ENCODE measurements at places on chromosomes 4 and X.

- DNase-seq: no peak
These were observed 16.8 kb downstream of the BANK1 start for GRCh38 chr4:101807351-101807750.

GRCh38 chr4:2783790-2784189, 9.1 kb upstream of the SH3BP2 start:
- DNase-seq: no peak

DNA sequence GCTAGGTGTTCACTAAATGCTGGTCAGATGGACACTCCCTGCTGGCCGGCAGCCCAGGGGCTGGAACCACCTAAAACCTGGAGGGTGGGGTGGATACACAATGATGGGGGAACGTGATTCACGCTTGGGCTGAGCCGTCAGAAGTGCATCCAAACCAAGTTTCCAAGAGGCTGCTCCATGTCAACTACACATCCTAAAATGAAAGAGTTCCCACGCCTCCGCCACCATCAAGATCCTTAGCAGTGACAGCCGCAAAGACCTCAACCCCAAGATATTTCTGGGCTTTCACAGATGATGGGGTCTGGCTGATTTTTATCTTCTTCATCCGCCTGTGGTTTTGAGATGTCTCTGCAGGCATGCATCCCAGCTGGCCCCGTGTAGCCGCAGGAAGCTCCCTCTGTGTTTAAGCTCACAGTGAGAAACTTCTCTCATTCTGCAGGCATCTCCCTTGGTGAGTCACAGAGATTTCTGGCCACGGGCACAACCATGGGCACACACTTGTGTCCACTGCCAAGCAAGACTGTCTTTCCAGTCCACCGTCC, 84.4 kb downstream of the HTRA3 start:
- DNase-seq: no peak

DNA sequence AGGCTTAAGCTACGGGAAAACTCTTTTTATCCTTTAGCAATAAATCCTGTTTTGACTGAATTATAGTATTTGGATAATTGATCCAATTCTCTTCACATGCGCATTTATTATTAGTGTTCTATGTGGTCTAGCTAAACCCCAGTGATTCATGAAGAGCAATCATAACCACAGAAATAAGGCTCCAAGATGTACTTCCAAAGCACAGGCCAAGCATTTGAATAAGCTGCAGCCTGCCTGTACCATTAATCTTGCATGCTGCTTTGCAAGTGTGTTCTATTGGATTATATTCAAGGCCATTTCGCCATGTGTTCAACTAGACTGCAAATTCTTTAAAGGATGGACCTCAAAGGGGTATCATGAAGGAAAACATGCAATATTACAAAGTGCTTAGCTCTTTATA, 385.2 kb upstream of the FAT1 start:
- DNase-seq: no peak

DNA sequence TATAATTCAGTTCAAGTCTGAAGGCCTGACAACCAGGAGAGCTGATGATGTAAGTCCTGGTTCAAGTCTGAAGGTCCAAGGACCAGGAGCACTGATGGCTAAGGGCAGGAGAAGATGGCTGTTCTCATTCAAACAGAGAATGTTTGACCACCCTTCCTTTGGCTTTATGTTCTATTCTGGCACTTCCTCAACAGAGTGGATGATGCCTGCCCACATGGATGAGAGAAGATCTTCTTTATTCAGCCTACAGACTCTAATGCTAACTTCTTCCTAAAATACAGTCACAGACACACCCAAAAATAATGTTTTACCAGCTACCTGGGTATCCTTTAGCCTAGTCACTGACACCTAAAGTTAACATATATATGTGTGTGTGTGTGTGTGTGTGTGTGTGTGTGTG, 25.6 kb upstream of the IRF2 start:
- DNase-seq: no peak

GRCh38 chrX:11702965-11703631, 37.4 kb upstream of the ARHGAP6 start:
- DNase-seq: no peak

- peak; percentile 4 for DNase-seq
These were observed 1614.4 kb downstream of the PCDH19 start for GRCh38 chrX:98795636-98796035.

DNA sequence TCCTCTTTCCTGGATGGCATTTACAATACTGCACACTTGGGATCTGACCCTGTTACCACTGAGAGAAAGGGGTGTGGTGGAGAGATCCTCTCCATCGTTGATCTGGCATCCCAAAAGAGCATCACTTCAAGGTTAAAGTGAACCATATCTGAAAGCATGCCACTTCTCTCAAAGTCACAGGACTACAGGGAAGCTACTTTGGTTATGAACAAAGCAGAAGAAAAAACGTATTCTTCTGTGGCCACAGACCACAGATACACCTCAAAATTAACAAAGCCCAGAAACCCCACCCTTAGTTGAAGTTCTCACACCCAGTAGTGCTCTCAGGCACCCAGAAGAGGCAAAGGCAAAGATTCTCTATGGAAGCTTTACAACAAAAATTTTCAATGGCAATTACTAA, 108.3 kb downstream of the JADE1 start:
- no peak for DNase-seq

DNA sequence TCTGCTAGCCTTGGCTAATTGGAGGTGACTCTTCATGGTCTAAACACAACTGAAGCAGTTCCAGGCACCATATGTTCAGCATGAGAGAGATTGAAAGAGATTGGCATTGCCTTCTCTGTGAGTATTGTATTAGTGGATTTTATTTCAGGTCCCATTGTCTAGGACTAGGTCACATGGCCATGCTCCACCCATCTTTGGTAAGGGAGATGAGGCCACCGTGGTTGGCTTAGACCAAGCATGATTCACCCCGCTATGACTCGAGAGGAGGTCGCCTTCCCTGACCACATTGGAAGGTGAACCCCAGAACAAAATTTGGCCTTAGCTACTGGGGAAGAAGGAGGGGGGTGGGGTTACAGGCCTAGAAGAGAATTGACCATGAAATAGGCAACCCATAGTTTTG, 109.9 kb upstream of the BCOR start:
- no peak for DNase-seq

GRCh38 chr4:1196421-1197183, 24.2 kb upstream of the SPON2 start:
- no peak for DNase-seq

DNA sequence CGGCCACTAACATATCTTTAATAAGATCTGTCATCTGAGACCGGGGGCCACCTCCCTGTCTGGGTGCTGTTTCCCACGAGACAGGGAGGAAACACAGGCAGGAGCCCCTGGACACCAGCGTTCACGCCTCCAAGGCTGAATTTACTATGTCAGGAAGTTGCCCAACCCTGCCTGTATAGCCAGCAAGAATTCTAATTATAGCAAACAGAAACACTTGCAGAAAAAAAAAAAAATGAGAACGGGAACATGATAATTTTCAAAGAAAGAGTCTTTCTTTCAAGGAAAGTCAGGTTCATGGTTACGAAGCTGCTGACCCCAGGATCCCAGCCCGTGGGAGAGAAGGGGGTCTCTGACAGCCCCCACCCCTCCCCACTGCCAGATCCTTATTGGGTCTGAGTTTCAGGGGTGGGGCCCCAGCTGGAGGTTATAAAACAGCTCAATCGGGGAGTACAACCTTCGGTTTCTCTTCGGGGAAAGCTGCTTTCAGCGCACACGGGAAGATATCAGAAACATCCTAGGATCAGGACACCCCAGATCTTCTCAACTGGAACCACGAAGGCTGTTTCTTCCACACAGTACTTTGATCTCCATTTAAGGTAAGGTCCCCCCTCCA, at the start of gene IL3RA:
Gene IL3RA, plus strand, starts transcription at position 455 of the 613 bp plus-strand sequence. CDS start 4,981 bp downstream, outside the sequence.
- no peak for DNase-seq

GRCh38 chrX:13120017-13120416, 75.6 kb upstream of the FAM9C start:
- no peak for DNase-seq

GRCh38 chr4:89056953-89057398, at the start of gene FAM13A:
Gene FAM13A, minus strand, starts transcription at chr4:89057185. Its CDS starts 221 bp downstream, at chr4:89056964.
- DNase-seq: peak; percentile 83

DNA sequence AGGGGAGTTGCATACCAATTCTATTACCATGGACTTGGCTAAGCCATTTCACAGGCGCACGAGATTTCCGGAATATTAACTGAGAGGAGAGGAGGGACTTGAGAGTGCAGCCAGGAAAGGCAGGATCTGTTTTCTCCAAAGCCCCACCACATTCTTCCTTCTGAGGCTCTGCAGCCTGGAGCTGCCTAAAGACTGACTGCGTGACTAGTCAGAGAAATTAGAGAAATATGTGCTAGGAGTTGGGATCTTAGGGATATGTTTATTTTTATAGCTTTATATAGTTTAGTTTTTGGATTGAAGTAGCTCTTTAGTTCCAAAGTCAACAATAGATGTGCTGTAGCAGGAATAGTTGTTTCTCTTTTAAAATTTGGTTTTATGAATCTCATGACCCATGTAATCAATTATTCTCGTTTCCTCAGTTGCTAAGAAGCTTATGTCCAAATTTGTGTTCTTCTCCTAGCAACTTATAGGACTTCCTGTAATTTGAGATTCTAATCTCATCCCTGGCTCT, 300.1 kb upstream of the DDX53 start:
- no peak for DNase-seq

GRCh38 chrX:105565856-105566255, 256.5 kb upstream of the NRK start:
- DNase-seq: no peak

DNA sequence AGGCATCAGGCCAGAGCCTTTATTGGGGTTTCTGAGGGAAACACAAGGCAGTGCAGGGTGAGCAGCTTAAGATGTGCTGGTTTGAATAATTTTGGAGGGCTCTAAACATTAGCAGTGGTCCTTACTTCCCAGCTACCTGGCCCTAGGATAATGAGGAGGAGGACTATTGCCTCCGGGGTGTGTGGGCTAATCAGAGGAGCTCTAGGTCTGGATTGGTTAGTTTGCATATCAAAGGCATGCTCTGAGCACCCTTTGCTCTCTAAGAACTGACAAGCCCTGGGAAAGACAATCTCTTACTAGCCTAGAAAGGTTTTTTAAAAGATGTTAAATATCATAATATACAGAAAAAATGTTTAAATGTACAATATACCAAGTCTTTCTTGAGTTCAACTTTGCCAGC, 58.4 kb downstream of the RXFP1 start:
- DNase-seq: no peak

- DNase-seq: no peak
These were observed 237.5 kb downstream of the BCOR start for GRCh38 chrX:39859991-39860861.

- no peak for DNase-seq
These were observed 341.7 kb downstream of the PPP3CA start for GRCh38 chr4:101005659-101006058.

DNA sequence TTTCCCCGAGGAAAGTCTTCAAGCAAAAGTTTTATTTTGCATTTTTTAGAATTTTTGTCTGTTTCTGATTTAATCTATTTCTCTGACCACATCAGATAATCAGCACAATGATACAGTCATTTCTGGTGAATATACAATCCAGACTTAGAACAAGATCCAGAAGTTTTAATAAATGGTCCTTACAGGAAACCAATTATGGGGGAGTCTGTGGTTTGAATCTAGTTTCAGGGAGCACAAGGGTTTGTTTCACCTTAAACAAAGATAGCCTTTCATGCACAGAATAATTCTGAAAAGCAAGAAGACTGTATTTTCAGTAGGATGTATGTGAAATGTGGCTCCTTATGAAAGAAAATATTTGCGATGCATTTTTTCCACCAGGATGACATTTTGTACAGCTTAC, 158.5 kb upstream of the ARSJ start:
- no peak for DNase-seq

DNA sequence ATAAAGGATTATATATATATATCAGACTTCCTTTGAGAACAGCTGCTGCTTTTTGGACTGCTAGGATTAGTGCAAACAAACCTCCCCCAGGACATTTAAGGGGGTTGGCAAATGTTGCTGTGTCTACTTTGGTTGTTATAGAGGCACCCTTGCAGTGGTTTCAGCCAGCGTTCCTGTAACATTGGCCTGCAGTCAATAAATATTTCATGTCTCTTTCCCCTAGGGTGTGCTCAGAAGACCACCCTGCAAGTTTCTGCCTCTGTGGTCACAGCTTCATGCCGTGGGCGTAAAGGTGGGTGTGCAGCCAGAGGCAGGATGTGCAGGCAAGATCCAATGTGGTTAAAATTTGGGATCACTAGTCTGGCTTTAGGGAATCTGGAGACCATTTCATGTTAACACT, 28.9 kb downstream of the FGF5 start:
- no peak for DNase-seq

GRCh38 chr4:155593793-155594192, 72.9 kb upstream of the GUCY1A1 start:
- DNase-seq: no peak

DNA sequence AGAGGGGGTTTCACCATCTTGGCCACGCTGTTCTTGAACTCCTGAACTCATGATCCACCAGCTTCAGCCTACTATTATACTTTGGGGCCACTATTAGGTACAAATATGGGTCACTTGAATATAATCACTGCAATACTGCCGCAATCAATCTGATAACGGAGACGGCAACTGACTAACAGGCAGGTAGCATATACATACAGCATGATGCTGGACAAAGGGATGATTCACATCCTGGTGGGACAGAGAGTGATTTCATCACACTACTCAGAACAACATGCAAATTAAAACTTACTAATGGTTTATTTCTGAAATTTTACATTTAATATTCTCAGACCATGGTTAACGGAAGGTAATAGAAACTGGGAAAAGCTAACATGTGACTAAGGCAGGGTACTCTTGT, 10.9 kb downstream of the LRBA start:
- no peak for DNase-seq

DNA sequence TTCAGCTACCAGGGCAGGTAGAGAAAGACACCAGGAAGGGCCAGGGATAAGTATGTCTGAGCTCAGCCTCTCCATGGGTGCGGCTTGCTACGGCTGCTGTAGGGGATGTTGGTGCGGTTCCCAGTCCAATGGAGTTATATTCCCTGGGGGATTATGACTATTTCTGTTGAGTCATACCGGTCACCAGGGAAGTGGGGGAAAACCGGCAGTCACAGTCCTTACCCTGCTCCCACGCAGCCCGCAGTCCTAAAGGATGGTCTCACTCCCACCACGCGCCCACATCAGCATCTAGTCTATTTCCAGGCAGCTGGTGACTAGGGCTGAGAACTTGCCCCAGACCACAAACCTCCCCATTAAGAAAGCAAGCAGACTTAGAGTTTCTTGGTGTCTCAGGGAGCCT, 191.6 kb downstream of the VEGFC start:
- no peak for DNase-seq

- DNase-seq: no peak
These were observed 53.9 kb upstream of the RPS6KA3 start for GRCh38 chrX:20320461-20321159.

DNA sequence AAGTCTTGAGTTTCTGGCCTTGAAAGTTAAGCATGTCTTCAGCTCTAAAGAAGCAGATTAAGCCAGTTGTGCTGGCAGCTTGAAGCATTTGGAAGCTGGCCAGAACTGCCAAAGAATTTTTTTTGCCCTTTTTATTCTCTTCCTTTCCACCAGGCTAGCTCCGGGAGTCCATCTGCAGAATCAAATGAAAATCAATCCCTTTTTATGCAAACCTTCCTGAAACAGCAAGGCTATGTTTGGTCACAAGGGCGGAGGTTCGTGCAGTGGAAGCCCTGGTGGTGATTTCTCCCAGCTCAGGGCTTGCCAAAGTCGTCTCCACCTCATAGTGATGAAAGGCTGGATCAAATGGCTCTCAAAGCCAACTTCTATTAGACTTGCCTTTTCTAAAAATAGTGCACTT, 21.6 kb upstream of the C4orf54 start:
- DNase-seq: no peak

GRCh38 chr4:102153391-102153790, 191.9 kb downstream of the SLC39A8 start:
- no peak for DNase-seq

- no peak for DNase-seq
These were observed 60.3 kb downstream of the SH3KBP1 start for GRCh38 chrX:19827088-19827487.

- DNase-seq: no peak
These were observed 409 bp downstream of the UGDH start for GRCh38 chr4:39526765-39527295.

All from fibroblast of skin of left biceps (primary cell).